ENCODE measurements at places on chromosomes 5 and 9.

GRCh38 chr5:3671337-3671736, 75.7 kb downstream of the IRX1 start:
- no peak for DNase-seq

DNA sequence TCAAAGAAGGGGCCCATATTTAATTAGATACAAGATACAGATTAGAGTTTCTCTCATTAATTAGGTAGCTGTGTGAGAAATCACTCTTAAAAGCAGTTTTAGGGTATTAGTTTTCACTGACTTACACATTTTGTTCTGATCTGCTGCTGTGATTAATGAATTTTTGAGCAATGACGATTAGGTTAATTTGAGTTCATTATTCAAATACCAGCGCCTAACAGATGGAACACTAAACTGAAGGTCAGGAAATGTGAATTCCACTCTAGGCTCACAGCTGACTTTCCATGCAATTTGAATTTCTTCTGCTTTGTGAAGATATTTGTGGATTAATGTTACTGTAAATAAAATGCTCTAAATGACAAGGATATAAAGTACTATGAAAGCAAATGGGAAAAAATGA, 380.6 kb downstream of the ADGRV1 start:
- peak; percentile 14 for DNase-seq

GRCh38 chr5:51227963-51228470, 155.2 kb upstream of the ISL1 start:
- no peak for DNase-seq

DNA sequence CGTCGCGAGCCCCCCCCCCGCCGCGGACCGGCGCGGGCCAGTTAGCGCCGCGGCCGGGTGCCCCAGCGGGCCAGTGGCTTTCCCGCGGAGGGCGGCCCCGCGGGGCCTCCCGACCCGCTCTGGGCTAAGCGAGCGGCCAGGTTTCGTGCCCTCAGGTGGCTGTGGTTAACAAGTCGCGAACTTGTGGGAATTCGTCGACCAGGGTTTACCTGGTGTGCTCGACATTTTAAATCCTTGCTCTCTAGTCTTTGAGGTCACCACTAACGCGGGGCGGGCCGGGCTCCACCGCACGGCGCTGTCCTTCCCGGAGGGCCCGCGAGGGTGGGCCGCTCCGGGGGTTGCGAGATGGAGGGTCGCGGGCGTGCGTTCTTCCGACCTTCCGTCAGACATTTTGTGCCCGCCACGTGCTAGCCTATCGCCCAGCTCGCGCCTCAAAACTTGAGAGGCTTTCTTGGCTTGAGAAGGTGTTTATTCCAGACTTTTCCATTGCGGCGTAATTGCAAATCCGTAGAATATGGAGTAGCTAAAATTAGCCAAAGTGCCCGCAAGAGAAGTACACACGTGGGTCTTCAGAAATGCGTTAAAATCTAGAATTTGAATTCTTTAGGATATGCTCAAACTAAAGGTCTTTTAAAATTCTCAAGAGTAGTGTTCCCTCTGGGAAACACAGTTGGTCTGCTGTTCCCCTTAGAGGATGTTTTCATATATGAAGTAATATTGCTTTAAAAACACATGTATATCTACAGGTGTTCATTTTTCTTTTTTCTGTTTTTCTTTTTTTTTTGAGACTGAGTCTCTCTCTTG, 2.1 kb downstream of the ANP32B start:
- DNase-seq = peak; percentile 31

DNA sequence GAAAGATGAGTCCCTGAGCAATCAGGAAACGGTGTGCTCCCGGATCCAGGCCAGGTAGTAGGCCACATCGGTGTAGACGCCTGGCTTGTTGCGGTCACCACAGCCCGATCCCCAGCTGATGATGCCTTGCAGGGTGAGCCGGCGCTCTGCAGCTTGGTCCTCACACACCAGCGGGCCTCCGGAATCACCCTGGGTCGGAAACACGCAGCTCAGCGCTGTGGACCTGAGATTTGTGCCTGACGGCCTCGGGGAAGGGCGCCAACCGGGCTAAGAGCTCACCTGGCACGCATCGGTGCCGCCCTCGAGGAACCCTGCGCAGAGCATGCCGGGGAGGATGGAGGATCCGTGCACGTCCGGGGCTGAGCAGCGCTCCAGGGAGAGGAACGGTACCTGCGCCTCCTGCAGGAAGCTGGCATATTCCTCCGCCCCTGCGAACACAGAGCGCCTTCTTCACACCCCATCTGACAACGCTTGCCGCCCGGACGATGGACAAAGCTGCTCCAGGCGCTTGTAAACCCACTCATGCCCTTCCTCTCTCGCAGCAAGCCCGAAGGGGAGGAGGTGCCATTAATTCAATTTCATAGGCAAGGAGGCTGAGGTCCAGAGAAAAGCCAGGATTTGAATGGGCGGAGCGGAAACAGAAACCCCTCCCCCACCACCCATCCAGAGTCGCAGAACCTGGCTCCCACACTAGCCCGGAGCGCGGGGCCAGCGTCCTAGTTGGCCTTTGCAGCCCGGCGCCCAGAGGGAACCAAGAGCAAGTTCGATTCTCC, 2.0 kb upstream of the PFN3 start:
- peak; percentile 57 for DNase-seq

GRCh38 chr9:72322259-72322658, 42.7 kb downstream of the ZFAND5 start:
- peak; percentile 40 for DNase-seq

- no peak for DNase-seq
Measured at GRCh38 chr9:122100756-122101155, 7.6 kb upstream of the TTLL11 start.

GRCh38 chr5:40687321-40687720, 7.6 kb downstream of the PTGER4 start:
- no peak for DNase-seq

DNA sequence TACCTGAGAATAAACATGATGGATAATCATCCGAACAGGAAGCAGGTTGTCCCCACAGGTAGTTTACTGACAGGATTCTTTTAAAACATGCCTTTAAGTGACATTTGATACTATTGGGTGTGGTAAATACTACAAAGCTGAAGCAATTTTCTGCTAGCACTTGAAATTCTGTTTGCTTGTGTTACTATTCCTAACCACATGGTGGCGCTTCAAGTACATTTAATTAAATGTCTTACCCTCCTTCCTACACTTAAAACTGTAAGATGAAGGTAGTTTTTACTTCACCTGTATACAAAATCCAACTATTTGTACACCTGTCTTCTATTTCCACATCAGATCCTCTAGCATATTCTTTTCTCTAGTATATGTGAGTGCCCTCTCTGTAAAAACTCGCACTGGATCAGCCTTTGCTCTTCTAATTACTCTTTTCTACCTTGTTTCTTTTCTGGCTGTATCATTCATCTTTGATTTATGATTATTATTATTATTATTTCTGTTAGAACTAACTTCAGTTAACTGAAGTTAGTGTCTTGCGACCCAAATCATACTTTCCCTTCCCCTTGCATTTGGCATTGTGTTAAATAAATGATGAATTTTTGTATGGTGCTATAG, 18.4 kb downstream of the SLC25A46 start:
- peak; percentile 41 for DNase-seq

DNA sequence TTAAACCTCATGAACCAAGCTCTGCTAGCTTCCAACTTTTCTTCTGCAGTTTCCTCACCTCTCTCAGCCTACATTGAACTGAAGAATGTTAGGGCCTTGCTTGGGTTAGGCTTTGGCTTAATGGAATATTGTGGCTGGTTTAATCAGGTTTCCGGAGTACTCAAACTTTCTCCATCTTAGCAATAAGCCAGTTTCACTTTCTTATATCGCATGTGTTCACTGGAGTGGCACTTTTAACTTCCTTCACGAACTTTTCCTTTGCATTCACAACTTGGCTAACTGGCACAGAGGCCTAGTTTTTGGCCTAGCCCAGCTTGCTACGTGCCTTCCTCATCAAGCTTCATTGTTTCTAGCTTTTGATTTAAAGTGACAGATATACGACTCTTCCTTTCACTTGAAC, 81.0 kb upstream of the MAST4 start:
- DNase-seq = no peak

- DNase-seq = no peak
Measured at GRCh38 chr5:107913494-107913893, 242.8 kb upstream of the EFNA5 start.

GRCh38 chr9:27353166-27353473, 56.2 kb upstream of the EQTN start:
- no peak for DNase-seq

DNA sequence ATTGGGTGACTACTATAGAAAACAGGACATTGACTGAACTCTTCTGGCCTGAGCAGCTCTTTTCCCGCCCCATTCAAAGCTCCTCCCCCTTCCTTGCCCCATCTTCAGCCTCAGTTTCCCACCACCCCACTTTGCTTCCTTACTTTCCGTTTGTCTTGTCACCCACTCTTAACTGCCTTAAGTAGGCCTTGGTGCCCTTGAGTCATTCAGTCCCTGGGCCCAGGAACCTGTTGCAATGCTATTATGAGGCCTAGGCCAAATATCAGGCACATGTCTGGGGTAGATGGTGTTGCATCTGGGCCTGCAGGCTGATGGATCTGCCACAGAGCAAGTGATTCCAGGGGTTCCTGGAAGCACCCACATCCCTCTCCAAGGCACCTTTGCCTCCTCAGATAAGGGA, 17.7 kb upstream of the GALNT10 start:
- no peak for DNase-seq

DNA sequence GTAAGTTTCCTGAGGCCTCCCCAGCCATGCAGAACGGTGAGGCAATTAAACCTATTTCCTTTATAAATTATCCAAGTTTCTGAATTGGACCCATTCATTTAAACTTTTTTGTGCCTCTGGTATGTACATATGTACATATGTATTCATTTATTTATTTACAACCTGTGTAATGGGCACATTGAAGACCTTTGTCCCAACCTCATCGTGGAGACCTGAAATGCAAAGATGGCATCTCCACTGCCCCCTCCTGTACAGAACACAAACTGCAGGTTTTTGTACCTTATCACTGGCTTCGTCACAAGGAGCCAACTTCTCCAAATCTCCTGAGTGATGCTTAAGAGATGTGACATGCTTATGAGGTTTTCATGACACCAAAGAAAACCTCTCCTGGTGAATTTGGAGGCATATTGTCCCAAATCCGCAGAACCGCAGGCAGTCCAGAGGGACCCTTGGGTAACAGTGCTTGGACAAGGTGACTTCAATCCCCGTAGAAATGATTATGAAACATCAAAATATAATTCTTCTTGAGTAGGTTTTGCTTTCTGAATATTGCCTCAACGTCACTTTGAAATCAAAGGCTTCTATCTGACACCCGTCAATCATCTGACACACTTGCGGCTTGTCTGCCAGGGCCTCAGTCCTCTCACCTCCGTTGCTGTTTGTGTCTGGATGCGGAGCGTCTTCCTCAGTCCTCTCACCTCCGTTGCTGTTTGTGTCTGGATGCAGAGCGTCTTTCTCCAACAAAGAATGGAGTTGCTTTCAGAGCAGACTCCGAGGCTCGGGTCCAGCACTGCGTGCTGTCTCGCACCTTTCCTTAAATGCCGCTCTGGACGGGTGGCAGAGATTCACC, 135.0 kb upstream of the IRX4 start:
- DNase-seq = no peak

- DNase-seq = no peak
Measured at GRCh38 chr9:132241840-132242620, 80.2 kb downstream of the NTNG2 start.
